ENCODE measurements at places on chromosomes 1 and 21.

GRCh38 chr1:165389609-165390008, 33.1 kb upstream of the LMX1A start:
- DNase-seq, result no peak

GRCh38 chr1:15245593-15246360, 1.2 kb upstream of the FHAD1 start:
- DNase-seq, result no peak

DNA sequence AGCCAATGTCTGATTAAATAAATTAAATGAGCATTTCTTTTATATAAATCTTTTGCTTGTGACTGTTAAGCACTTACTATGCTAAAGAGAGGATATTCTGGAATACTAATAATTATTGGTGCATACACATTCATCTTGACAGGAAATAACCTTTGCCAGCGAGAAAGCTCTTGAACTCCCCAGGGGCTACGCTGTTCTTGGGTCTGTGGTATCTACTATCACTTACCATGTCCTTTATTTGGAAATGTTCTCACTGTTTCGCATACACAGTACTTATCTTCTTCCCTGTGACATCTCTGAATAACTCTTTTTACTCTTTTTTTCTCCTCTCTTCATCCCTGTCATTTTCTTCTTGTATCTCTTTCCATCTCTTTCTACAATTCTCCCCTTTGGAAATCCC, 178.7 kb downstream of the GABPA start:
- DNase-seq, result no peak

DNA sequence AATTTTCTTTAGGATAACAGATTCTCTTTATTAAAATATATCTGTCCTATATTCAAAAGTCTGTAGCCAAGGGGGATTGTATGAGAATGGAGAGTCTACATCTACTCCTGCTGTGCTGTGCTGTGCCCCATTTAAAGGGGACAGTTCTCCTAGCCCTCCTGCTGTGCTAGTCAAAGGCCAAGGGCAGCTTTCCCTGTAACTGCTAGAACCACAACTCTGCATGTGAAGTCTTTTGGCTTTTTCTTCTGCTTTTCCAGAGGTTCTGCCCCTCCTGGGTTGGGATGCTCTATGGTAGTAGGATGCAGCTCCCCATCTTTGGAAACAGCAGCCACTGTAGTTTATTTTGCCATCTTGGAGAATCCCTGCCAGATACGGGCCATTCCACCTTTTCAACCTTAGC, 197.5 kb upstream of the JUN start:
- DNase-seq, result no peak

DNA sequence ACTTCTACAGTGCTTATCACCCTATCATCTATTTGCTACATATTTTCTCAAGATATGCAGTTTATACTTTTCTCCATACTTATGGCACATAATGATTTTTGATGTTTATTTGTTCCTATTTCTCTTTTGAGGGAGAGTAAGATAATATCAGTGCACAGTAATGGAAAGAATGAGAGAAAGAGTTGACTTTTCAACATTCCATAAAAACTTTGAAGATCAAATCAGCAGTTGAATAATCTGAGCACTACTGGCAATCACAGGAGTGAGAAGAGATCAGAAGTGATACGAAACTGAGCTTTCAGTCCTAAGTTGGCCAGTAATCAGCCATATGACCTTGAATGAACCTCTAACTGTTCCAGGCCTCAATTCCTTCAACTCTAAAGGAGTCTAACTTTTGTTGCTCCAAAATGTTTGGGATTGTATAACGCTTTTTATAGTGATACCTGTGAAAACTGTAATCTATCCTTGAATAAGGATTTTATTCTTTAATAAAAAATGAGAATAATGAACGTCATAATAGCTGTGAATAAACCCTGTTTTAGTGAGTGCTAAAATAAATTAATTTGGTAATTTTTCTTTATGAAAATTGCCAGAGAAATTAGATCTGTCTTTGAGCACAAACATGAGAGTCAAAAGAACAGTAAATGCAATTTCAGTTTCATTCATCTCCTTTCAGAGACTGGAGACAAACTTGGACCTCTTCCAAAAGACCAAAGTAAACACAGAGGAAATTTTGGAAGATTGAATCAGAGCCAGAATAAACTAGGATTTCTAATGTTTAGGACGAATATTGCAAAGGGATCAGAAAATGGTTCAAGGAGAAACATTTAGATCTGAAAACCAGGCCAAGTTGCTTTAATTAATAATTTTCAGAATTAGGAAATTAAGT, 309.9 kb downstream of the ADGRL2 start:
- DNase-seq, result no peak

Data from activated CD4-positive, alpha-beta T cell treated with anti-CD3 and anti-CD28 coated beads, Interleukin-2, Interleukin-4, amounts not matched to agents 100 ng/mL and 50 ng/mL, durations not matched to agents 16 hours and 8 hours (primary cell).